ENCODE measurements at places on chromosomes 5 and 9.

DNA sequence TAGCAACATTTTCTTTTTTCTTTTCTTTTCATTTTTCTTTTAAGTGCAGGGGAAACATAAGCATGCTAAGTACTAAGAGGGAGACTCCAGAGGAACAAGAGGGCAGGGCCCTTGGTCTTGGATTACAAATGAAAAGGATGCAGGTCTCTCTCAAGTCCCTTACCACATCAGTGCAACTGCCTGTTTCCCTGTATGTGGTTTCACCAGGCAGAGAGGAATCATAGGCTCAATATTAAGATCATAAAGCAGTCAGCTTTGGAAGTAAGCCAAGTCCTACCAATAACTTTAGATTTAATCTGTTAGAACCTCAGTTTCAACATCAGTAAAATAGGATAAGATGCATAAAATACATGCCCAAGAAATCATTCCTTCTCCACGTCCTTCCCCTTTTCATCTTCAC, 422.7 kb upstream of the PAPPA start:
- no peak for DNase-seq

DNA sequence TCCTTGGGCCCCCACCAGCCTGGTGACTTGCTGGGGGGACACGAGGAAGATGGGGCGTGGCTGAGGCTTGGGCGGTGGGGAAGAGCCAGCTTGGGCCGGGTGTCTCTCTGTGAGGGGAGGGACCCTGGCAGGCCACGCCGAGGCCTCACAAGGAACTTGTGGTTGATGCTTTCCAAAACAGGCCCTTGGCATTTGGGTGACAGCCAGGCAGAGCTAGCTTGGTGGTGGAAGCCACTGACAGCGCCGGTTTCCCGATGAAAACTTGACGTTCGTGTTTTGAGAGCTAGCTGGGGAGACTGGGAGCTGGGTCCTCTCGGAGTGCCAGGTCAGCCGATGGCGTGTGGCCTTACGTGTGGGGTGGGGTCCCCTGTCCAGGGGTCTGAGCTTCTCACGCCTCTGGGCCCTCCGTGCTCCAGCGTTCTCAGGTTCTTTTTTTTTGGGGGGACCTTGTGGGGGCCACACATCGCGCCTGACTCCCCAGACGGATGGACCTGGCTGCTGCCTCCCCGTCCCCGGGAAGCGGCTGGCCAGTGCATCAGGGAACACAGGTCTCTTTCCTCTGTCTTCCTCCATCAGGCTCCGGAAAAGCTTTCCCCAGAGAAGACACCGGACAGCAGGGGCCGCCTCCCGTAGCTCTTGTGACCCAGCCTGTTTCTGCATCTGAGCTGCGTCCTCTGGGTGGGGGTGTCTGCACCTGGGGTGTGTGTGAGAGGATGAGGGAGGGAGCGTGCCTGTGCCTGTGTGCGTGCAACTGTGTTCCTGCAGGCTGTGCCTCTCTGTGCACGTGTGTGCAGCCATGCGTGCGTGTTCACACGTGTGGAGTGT, 129.3 kb upstream of the LPCAT1 start:
- DNase-seq = no peak

- DNase-seq = no peak
Measured at GRCh38 chr5:11037080-11037479, 276.0 kb upstream of the DAP start.

GRCh38 chr9:83029531-83030137, 33.3 kb downstream of the RASEF start:
- no peak for DNase-seq

GRCh38 chr5:139190125-139190524, 8.0 kb downstream of the SIL1 start:
- DNase-seq = no peak

DNA sequence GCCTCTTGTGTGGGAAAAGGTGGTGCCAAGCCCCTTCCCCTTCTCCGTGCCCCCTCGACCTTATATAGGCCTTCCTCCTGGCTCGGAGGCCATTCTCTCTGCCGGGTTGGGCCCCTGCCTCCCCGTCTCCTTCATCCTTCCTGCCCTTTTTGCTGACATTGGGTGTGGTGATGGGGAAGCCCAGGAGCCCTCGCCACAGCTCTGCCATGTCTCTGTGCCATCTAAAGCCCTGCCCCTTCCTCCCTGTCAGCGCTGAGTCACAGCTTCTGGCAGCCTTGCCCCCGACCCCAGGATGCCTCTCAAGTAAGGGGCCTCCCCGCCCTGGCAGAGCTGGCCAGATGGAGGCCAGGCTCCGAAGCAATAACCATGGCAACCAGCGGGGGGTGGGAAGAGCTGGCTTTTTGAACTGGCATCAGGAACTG, 30.4 kb downstream of the JADE2 start:
- no peak for DNase-seq

DNA sequence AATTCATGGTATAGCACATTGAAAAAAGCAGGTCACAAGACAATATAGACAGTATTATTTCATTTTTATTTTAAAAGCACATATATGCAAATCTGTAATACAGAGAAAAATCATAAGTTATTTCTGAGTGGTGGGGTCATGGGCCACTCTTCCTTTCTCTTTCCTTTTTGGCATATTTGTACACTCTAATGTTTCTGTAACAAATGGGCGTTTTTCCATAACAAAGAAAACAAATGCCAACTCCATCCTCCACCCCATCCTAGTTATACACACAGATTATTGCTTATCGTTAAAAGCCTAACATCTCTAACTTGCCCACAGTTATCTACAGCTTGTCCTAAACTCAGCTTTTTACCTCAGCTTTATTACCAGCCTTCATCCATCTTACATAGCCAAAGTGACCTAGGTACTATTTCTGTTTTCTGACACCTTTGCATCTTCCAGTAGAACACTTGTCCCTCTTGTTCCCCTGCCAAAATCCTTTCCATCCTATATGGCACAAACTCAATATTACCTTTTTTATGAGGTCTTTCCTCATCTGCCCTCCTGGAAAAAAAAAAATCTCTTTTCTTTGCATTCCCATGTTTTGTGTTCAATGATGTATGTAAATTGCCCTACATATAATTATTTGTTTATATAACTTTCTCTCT, 4.1 kb downstream of the KIAA0825 start:
- DNase-seq = no peak

DNA sequence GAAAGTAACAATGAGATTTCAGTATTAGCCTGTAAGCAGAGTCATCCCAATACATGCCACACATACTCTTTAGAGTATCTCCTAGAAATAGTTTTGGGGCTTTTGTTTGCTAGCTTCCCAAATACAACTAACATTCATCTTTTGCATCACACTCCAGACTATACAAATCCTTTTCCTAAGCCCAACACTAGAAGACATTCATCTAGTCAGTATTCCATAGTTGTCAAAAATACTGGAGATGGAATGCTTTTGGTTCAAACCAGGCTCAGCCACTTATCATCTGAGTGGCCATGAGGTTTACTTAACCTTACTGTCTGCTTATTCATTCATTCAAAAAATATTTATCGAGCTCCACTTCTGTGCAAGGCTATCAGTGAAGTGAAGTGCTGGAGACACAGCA, 205.1 kb upstream of the SGCD start:
- DNase-seq = no peak

- DNase-seq = no peak
Measured at GRCh38 chr5:171743436-171744076, 42.1 kb upstream of the SMIM23 start.

DNA sequence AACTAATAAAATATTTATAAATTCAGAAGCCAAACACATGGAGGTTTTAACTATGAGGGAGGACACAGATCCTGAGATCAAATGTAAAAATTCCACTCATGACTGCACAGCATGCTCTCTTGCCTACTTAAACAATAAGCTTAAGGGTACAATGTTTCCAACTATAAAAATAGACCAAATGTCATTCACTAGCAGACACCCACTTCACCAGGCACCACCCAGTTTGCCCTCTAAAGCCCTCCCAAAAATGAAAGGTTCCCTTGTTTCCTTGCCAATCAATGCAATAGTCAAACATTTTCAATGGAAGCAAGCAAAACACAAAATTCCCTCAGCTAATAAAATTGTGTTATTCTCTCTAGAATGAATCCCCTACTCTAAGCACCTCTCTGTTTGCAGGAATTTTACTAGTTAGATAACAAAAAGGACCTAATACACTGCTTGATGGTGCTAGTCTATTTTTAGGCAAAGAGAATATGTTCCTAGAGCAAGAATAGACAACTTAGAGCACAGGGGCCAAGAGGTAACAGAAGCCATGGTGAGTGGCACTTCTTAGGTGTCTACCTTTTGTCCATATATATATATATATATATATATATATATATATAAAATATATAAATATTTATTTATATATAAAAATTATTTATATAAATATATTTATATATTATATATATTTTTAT, 135.3 kb downstream of the HOMER1 start:
- no peak for DNase-seq

DNA sequence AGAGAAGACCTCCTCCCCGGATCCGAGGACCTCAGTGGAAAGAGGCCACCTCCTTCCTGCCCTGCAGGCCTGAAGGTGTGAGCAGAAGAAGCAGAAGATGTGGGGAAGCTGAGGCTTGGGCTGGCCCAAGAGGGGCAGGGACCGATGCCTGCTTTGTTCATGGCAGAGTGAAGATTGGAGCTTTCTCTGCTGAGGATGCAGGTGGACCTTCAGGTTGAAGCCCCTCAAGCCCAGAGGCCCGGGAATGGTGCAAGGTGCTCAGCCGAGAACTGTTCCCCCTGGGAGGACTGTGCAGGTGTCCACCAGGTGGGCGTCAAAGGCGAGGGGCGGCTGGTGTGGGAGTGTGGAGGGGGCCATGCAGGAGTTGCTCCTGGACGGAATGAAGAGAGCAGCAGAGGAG, 277.9 kb upstream of the IRX2 start:
- no peak for DNase-seq

- no peak for DNase-seq
Measured at GRCh38 chr5:126490167-126490940, 67.1 kb downstream of the GRAMD2B start.

- no peak for DNase-seq
Measured at GRCh38 chr9:131585375-131585774, 40.1 kb downstream of the PRRT1B start.

DNA sequence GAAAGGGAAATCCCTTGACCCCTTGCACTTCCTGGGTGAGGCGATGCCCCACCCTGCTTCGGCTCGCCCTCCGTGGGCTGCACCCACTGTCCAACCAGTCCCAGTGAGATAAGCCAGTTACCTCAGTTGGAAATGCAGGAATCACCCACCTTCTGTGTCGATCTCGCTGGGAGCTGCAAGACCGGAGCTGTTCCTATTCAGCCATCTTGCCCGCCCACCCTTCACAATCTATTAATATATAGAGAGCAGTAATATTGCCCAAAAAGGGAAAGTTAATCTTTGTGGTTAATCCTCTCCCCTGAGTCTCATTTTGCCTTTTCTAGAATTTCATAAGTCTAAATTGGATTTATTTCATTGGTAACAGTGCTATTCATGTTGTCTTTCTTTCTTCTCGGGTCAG, 16.4 kb downstream of the SRD5A1 start:
- no peak for DNase-seq

DNA sequence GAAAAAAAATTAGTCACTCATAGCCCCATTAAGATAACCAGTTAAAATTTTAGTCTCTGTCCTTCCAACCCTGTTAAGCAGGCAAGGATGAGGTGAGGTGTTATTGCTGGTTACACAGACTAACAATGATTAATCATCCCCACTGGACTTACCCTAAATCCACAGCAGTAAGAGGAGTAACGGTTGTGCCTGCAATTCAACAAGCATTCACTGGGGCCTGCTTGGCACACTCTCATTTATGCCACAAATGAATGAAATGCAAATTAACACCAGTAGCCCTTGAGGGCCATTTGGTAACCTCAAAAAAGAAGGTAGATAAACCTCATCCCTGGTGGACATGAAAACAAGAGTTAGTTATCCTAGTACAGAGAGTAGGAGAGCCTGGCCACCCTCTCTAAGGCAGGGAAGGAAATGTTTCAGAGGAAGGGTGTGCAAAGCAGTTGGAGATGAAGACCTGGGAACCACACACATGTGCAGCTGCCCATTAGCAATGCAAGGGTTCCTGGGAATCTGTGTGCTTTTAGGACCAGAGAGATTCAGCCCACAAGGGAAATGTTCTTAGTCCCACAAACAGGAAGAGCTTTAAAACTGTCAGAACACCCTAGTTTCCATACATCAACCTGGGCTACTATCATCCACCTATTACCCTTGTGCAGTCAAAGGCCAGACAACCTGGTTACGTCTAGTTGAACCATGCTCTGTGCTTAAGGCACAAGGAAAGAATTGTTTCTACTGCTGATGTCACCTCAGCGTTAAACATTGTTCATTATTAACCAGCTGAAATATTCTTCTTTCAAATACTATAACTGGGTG, 7.7 kb downstream of the LHFPL2 start:
- no peak for DNase-seq

DNA sequence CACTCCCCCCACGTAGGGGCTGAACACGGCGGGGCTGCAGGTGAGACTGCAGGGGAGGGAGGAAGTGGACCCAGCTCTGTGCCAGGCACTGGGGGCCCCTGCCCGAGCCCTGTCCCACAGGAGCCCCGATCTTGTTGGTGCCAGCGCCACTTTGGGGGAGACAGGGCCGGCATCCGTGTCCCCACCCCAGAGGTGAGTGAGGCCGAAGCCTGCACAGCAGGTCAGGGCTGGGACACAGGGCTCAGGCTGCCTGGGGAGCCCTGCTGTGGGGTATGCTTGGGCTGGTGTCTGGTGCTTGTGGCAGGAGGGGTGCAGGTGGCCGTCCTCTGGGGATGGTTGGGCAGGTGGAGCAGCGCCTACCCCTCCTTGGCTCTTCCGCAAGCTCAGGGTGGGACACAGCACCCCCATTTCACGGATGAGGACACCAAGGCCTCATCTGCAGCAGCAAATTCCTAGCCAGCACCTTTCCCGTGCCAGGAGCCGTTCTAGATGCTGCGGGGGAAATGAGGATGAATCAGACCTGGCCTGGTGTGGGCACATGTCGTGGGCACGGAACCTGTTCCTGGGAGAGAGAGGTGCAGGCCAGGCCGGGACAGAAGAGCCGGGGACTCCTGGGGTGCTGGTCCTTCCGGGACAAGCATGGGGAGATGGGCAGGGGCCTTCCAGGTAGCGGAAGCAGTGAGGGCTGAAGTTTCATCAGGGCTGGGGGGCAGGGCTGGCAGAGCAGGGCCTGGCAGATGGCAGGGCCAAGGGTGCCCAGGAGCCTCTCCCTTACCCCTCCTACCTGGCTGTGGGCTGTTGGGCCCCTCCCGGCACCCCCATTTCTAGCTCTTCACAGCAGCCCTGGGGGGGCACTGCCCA, 35.2 kb downstream of the KCNT1 start:
- DNase-seq = no peak

DNA sequence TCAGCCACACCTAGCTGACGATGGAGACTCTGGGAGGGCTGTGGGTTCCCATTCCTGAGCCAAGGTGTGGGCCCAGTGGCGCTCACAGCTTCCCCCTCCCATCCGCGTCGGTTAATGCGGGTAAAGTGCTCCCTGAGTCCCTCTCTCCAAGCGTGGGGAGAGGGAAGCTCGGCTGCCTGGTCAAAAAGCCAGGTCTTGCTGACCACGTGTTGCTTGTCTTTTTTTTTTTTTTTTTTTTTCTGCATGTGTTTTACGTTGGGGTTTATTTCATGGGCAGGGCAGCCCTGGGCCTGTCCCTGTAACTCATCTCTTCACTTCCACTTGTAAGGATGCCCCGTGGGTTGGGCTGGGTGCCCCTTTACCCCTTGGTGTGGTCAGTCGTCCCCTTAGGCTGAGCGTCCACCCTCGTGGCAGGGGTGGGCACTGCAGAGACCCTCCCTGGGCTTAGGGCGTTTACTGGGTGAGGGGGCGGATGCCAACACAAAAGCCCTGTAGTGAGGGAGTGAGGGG, 11.9 kb downstream of the NKD2 start:
- no peak for DNase-seq
